ENCODE measurements at places on chromosomes 12 and 14.

DNA sequence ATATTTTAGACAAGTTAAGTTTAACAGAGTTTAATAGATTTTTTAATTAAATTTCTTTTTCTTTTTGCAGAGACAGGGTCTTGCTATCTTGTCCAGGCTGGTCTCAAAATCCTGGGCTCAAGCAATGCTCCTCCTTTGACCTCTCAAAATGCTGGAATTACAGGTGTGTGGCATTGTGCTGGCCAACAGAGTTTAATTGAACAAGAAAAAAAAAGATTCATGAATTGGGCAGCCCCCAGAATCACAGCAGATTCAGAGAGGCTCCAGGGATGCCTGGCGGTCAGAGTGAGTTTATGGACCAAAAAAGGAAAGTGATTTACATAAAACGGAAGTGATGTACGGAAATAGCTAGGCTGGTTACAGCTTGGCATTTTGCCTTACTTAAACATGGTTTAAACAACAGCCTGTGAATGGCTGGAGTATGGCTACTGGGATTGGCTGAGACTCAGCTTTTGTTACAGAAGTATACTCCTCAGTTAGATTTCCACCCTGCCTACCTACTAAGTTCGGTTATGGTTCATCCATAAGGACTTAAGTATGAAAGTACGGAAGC is 14.5 kb upstream of the TESPA1 start:
- no peak for DNase-seq

- DNase-seq: no peak
Measured at GRCh38 chr12:127830730-127831129, 436.2 kb upstream of the TMEM132C start.

DNA sequence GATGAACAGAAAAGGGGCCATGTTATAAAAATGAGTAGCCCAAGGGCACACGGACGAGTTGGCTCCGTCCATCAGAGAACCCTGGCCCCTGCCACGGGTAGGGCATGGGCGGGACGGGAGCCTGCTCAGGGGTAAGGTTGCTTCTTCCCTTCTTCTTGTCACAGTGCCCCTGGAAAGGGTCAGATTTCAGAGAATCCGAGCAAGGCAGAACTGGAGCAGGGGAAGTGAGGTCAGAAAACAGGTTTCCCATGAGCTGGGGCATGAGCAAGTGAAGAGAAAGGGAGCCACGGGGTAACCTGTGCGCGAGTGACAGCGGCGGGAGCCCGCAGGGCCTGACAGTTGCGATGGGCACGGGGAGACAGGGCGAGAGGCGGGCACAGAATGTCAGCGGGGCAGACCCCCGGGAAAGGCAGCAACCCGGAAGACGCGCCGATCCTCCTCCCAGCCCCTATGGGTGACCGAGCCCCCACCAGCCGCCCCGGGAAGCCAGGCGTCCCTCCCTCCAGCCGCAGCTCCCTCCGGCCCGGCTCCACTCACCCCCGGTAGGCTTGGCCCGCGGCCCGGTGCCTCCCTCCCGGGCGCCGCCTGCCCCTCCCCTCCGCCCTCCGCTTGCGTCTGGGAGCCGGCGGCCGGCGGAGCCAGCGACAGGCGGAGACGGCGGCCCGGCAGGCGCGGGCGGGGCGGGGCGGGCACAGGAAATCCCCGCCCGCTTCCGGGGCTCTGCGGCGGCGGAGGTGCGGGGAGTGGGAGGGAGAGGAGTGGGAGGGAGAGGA is at the start of gene ZNF641:
TSS of gene ZNF641 (minus strand) at position 671 of the 773 bp plus-strand sequence. CDS start 2,829 bp downstream, outside the sequence.
- DNase-seq: peak; percentile 45

GRCh38 chr14:23563473-23564180 is 4.0 kb downstream of the AP1G2 start:
- DNase-seq: no peak

DNA sequence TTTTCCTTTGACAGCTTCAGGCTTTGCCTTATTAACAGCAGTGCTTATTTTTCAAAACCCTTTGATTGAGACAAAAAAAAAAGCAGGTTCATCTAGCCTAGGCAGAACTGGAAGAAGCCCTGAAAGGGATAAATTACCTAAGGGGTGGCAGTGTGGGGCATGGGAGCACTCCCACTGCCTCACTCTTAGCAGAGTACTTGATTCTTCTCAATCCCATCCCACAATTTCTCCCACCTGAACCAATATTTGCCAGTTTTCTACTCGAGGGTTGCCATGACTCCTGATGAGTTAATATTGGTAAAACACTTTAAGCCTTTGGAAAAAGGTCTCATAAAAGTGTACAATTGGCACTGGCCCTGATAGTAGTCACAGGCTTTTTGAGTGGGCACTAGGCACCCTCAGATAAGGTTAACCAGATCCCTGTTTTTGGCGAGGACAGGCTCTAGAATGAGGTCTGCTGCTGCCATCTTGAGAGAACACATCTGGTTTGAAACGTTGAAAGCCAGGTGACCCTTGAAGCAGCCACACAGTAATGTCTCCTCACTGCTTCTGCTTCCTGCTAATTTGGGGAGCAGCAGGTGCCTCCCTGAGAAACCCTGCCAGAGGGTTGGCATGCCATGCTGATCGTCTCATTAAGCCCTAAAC is 320.0 kb downstream of the RAD51B start:
- no peak for DNase-seq

- no peak for DNase-seq
Measured at GRCh38 chr14:42994051-42994736, 1387.5 kb downstream of the LRFN5 start.

DNA sequence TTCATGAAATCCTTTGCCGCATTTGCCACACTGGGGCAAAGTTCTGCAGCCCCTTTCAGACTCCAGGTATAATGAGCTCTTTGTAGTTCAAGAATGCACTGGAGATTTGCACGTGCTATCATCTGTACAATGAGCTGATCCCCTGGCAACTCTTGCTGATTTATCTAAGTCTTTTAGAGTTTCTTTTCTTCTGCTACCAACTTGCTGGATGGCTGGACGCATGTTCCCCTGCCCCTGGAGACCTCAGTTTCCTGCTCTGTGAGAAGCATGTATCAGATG is 103.2 kb downstream of the CMKLR1 start:
- no peak for DNase-seq

GRCh38 chr12:1820191-1820895 is at the start of gene LRTM2:
Gene LRTM2 (plus strand): TSS chr12:1820565. CDS start chr12:1828149, 7,584 bp downstream.
- DNase-seq: no peak

DNA sequence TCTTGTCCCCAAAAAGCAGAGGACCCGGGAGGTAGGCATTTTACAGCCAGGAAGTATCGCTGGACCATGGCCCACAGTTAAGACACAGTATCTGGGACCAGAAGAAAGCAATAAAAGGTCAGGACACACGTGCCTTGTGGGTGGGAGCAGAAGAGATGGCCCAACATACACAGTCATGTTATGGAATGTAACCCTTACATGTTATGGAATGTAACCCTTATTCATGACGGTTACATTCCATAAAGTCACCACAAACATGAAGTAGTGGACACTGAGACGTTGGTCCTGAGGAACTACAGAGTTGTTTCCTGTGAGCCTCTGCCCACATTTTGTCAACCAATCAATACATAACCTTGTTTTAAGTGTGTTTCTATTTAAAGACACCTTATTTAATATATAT is 285.6 kb upstream of the FKBP4 start:
- DNase-seq: no peak

DNA sequence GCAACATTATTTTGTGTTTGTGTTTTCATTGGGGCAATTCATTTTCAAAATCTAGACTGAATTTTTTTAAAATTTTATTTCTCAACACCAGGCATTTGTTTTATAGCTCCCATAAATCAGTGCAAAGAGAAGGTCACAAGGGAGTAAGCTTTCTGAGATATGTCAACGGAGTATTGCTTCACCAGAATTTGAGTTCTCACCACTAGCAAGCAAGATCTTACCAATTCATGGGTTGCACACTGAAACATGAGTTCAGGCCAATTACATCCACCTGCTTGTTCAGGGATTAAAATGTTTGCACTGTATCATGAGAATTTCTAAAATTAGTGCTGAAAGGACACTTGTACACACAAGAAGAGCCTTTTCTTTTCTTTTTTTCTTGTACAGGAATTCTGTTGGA is 121.9 kb downstream of the CAND1 start:
- DNase-seq: no peak

DNA sequence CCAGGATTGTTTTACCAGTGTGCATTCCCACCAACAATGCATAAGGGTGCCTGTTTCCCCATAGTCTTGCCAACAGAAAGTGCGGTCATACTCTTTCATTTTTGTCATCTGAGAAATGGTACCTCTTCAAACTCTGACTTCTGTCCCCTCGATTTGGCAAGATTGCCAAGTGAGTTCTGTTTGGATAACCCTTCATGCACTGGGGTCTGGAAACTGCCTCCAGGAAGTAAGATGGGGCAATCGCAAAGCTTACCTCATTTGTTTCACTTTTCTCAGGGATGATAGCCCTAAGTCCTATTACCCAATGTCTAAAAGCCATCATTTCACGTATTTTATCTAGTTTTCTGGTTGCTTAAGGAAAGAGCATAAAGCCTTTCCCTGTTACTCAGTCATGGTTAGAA is 28.6 kb upstream of the NR1H4 start:
- peak; percentile 85 for DNase-seq

DNA sequence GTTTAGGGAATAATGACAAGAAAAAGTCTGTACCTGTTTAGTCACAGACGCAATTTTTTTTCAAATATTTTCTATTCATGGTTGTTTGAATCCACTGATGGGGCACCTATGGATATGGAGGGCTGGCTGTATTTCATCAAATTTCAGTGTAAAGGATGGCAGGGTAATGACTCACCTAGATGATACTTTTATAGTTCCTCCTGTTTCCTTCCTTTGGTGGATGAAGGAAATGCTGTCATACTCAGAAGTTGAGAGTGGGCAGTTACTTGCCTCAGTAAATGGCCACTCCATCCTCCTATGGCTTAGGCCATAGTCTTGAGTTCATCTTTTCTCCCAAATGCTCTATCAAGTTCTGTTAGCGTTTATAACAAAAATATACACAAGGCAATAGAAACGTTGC is 18.9 kb upstream of the C12orf71 start:
- DNase-seq: no peak

- no peak for DNase-seq
Measured at GRCh38 chr12:12447236-12447635, 90.4 kb downstream of the BORCS5 start.

DNA sequence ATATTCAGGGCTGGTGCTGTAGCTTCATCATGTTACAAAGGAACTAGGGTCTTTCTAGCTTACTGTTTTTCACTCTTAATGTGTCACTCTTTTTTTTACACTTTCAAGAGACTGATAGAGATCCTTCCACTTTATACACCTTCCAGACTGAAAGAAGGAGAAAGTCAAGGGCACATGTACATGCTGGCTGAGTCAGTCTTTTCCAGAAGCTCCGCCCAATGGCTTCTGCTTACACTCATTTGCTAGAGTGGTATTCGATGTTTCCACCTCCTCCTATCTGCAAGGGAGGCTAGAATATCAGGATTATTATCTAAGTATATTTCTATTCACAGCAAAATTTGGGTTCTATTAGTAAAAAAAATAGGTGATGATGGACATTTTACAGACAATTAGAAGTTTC is 325.8 kb upstream of the OR4E1 start:
- DNase-seq: no peak

DNA sequence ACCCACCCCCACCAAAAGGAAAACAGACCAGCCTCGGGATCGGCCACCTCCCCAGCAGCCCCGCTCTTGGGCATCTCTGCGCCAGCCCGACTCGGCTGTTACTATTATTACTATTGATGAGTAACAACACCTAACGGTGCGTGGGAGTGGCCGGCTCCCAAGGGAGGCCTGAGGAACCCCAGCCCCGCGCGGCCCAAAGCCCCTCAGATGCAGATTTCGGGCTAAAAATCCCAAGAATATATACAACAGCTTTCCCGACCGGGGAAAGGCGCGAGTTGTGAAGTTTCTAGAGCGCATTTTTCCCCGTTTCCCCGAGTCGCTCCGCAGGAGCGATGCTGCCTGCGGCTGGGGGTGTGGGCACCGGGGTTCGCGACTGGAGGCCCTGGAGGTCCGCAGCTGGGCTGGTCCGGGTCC is 565 bp downstream of the NT5DC3 start:
- DNase-seq: no peak

GRCh38 chr12:71594214-71594948 is 69.3 kb downstream of the ZFC3H1 start:
- DNase-seq: peak; percentile 16

DNA sequence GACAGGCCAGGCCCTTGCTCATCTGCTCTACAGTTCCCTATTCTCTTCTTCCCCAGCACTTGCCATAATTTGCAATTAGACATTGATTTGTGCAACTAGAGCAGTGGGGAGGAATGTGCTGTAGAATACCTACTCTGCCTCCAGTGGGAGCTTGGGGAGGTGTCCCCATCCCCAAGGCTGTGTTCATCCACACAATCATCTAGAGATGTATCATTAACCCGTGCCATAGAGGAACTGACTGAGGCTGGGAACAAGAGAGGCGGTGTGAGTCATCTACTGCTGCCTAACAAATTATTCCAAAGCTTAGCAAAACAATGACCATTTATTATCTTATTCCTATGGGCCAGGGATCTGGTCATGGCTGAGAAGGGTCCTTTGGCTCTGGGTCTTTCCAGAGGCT is 5.1 kb upstream of the OTUB2 start:
- DNase-seq: peak; percentile 55

DNA sequence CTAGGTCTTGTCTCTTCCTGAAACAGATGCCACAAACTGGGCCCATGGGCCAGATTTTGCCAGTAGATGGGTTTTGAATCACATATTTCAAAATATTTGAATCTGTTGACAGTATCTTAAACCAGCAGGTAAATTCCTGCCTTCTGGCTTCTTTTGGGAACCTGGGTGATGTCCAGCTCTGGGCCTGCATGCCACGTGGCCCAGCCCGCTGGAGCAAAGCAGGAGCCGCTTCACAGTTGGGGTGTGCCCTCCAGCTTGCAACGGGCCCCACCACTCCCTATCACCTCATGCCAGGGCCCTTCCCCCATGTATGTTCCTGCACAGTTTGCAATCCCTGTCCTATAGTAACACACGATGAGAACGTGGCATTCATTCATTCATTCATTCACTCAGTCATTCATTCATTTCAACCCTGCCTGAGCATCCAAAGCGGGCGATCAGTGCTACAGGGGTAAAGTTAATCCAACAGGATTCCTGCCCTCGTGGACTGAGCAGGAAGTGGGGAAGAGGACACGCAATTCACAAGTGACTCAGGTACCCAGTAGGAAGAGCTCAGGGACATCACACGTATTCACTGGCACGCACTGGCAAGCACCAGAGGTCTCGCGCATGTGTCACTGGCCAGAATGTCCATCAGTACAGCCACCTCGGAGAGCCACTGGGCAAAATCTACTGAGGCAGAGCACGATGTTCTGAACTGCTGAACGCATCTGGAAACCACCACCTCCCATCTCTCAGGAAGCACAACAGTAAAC is 27.8 kb downstream of the SCARB1 start:
- no peak for DNase-seq

- no peak for DNase-seq
Measured at GRCh38 chr12:125229878-125230530, 164.8 kb downstream of the AACS start.

DNA sequence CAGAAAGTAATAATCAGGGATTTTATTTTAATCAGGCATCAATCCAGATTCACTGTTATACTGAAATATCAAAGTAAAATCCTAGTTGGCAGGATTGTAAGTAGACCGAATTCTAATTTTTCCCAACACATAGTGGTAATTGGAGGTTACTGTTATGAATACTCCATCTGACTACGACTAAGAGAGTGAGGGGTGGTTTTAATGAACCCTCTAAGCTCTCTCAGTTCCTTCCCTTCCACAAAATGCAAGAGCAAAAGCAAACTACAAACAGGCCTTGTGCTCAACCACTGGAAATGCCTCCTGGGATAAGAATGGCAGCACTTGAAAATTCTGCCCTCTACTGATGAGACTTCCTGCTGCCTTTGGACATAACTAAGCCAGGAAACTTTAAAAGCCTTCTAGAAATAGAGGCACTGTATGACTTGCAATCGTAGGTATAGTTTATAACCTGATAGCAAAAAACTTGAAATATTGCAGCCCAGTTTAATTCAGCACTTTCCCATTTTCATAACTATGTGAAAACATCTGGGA is 184.8 kb downstream of the SLC16A7 start:
- DNase-seq: peak; percentile 7

All from HepG2 (cell line).